COLO829 (cell line): ENCODE measurements at places on chromosomes 2 and 18.

DNA sequence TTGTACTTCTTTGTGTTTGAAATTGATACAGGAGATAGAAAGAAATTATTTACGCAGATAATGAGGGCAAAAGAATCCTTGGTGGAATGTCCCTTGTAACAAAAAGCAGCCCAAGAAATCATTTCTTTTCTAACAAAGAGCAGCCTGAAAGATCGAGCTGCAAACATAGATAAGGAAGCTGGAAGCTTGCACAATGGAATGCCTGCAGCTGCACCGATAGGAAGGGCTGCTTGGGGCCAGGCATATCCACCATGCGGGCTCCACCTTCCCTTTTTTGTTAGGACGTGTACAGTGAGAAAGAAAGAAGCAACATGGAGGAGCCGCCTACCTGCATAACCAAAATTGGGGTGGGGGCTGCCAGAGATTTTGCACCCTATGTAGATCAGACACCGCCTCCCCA, 568.7 kb downstream of the METTL4 start:
- no peak for DNase-seq

DNA sequence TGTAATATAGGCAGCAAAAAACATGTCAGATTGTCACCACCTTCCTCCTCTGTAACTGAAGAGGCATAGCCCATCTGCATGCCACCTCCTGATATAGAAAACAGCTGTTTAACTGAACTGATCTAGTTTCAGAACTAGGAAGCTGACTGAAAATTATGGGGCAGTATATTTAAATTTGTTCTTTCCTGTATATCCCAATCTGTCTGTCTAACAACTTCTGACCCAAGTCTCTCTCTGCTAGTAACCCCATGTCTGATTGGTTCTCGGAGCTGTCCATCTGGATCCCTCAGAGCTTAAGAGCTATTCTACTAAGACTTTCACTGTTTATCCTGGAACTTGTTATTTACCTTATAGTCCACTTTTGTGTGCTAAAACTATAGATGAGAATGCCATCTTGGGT, 68.2 kb upstream of the SLC35G4 start:
- DNase-seq, result no peak

- no peak for DNase-seq
Measured at GRCh38 chr2:205428811-205429210, 253.5 kb upstream of the NRP2 start.

DNA sequence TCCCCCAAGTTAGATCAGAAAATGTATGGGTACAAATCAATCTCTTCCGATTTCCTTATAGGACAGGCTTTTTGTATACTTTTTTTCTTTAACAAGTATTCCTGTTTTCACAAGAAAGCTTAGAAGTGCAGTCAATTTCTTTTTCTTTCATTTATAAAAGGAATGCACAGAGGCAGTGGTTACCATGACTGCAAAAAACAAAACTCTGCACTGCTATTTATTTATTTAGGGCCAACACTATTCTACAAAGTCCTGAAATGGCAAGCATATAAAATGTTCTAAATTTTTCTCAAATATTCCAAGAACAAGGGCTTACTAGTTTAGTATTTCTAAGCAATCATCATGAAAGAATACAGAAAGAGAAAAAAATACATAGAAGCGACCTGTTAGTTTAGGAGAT, 22.2 kb downstream of the ATAD2B start:
- DNase-seq, result no peak

DNA sequence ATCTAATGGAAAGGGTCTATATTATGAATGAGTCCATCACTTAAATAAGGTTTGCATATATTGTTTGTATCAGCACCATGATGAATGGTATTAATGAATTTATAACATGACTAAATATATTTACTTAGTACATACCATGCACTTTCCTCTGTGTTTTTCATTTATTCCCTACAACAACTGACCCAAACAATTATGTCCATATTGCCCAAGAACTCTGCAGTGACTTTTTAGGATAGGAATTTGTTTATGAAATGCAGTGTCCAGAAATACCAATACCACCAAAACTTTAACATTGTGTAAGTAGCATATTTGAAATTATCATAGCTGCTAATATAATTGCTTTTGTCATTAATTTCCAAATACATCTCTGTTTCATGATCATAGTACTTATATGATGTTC, 119.7 kb downstream of the WDR7 start:
- no peak for DNase-seq
